ENCODE measurements at places on chromosomes 3 and 15.

DNA sequence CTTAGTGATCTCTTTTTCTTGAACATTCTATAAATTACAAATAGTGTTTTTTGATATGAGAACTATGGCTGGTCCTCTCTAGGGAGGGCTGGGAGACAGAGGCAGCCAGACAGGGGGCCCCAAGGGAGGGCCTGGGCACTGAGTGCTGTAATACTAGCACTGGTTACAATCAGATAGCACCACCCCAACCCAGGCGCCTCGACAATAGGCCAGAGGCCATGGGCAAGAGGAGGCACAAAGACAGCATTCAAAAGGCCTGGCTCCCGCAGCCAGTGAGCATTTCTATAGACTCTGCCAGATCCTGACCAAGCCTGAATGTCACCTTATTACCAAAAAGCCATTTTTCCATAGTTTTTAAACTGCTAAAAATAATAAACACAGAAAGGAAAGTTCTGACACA is 158.5 kb downstream of the THRB start:
- DNase-seq = no peak

- no peak for DNase-seq
Measured at GRCh38 chr15:78675206-78675605, 34.2 kb upstream of the CHRNB4 start.

GRCh38 chr3:185716436-185717108 is 108.3 kb downstream of the IGF2BP2 start:
- DNase-seq = no peak

DNA sequence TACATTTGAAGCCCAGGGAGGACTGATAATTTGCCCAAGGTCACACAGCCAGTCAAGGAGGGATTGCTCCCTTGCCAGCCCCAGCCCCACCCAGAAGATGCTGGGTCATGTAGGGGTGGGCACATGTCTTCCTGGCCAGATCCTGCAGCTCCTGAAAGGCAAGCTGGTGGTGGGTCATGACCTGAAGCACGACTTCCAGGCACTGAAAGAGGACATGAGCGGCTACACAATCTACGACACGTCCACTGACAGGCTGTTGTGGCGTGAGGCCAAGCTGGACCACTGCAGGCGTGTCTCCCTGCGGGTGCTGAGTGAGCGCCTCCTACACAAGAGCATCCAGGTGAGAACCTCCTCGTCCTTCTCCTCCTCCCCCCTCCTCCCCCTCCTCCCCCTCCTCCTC is 13.2 kb downstream of the ISG20 start:
- no peak for DNase-seq

- DNase-seq = no peak
Measured at GRCh38 chr15:86608461-86609205, 529.0 kb downstream of the AGBL1 start.

- DNase-seq = peak; percentile 36
Measured at GRCh38 chr15:82810061-82810889, 847 bp downstream of the WHAMM start.

DNA sequence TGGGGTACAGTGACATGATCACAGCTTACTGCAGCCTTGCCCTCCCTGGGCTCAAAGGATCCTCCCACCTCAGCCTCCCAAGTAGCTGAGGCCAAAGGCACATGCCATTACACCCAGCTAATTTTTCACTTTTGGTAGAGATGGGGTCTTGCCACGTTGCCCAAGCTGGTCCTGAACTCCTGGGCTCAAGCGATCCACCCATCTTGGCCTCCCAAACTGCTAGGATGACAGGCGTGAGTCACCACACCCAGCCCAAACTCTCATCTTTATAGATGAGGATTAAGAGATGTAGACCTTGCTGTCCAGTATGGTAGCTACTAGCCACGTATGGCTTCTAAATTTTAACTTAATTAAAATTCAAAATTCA is 4.4 kb upstream of the ABHD5 start:
- no peak for DNase-seq

- DNase-seq = no peak
Measured at GRCh38 chr3:59262076-59262498, 212.3 kb upstream of the CFAP20DC start.
